ENCODE measurements at places on chromosomes 7 and 10.

DNA sequence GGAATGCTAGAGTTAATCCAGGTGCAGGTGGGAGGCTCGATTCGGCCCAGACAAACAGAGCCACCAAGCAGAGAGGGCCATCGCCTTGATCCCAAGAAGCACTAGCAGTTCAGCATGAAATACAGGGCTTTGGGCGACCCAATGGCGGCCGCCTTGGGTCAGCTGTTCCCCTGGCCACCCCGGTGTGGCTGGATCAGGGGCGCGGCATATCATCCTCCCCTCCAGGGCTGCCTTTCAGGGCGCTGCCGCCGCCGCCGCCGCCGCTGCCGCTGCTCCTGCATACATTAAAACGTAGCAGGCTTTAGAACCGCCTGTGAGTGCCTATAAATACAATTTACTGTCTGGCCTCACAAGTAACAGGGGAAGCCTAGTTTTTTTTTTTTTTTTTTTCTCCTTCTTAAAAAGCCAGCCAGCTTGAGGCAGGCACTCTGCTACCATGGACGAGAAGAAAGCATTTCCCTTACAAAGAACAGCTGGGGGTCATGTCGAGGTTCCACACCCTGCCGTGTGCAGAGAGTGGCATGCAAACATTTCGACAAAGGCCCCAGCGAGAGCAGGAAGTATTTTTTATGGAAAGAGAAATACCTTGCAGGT lies 57.7 kb upstream of the EFCAB10 start:
- DNase-seq, result no peak

- DNase-seq, result no peak
Observed at GRCh38 chr10:22002591-22003176, 846 bp downstream of the DNAJC1 start.

GRCh38 chr10:8581521-8582225 lies 527.2 kb downstream of the GATA3 start:
- DNase-seq, result no peak

DNA sequence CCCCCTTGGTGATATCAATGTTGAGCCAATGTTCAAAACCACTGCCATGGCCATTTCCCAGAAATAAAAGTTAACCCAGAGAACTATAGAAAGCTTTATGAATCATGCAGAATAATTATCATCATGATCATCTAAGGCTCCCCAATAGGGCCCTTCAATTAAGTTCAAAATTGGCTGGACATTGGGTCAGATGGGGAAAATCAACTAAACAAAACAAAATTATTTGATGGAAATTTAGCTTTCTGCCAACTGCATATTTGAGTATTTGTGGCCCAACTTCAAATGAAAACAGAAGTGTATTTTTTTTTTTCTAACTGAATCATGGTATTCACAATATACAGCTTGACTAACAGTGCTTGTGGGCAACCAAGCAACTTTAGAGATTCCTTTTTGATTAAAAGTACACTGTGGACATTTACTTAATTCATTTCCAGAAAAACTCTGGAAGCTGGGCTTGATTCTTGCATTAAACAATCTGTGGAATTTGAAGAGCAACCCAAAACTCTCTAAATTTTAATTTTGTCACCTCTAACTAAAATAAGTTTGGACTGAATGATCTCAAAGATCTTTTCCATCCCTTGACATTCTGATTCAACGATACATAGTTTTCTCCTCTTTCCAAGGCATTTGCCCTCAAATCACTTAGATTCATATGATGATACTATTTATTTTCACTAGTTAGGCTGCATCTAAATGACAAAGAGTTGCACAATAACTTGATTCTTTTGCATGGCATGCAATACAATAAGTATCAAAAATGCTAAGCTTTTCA lies 203.2 kb downstream of the AHR start:
- no peak for DNase-seq

DNA sequence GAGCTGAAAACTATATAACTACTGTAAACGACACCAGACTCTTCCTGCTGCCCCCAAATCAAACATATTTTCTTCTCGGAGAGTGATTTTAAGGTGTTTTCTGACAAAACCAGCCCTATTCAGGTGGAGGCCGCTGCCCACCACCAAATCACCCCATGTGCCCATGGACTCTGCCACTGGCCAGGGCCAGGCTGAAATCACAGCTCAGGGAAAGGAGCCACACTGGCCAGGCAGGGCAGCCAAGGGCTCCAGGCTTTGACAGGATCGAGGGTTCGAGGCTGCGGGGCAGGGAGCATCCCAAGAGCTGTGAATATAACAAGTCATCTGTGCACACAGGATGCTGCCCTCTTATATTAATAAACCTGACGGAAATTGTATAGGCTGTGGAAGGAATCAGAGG lies 48.3 kb downstream of the OAT start:
- no peak for DNase-seq

DNA sequence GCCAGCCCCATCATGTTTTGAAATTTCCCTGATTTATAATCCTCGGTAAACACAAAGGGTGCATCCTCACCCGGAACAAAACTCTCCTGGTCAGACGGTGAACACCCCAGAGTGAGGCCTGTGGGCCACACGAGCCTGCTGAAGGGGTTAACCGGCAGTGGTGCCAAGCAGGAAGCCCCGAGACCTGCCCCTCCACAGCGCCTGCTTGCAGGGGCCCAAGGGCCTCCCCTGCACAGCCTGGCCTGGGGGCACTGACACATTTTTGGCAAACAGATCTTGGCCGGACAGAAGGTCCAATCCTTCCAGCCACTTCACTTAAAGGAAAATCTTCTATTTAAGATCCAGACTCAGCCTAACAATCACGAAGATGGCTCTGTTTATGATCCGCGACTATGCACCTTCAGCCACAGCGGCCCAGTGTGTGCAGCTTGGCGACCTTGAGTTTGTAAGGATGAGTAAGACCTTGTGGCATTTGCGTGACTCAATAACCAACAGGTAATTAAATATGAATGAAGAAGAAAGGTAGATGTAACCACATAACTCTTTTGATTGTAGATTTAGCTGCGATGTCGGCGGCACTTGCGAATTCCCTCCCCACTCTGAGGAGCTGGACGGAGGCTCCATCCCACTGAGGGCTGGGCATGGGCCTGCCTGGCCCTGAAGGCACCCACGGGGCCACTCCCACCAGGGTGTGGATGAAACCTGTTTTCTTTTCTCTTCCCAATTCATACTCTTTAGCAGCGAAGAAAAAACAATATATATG lies 328.2 kb downstream of the DNAJB6 start:
- DNase-seq, result no peak

DNA sequence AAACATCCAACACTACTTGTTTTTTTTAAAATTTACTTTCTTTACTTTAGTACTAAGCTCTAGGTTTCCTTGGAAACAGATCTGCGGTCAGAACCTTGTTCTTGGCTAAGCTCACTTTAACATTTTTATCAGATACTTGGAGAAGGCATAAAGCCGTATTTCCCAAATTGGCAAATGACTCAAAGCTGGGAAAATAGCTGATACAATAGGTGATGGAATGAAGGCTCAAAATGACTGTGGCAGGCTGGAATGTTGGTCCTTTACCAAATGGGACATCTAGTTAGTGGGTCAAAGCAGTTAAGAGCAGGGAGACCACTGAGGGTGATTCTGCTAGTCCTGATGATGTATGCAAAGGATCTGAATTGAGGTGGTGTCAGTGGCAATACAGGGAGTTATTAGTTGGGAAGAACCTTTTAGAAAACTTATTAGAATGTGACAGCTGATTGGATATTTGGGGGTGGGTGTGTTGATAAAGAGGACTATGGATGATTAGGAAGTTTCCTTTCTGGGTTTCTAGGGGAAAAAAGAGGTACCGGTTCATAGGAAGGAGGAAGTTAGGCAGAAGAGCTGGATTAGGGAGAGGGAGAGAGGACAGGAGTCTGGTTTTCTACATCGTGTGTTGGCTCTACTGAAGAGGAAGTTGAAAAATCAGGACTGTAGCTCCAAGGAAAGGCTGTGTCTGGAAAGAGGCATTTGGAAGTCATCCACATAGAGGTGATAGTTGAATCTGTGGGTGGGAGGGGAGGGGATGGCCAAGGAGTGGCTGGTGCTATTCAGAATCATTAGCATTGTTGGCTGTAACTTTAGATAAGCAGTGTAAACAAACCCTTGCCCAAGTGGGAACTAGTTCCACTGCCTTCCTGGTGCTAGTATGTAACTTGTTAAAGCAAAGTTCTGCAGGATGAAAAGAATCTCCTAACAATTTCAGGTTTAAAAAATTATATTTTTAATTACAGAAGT lies 13.1 kb downstream of the PLCE1 start:
- DNase-seq, result no peak

- no peak for DNase-seq
Observed at GRCh38 chr10:70829543-70829942, 13.8 kb downstream of the SGPL1 start.

- no peak for DNase-seq
Observed at GRCh38 chr7:113622796-113623195, 296.0 kb downstream of the PPP1R3A start.

GRCh38 chr7:29860186-29860585 lies 53.9 kb downstream of the WIPF3 start:
- DNase-seq, result no peak

DNA sequence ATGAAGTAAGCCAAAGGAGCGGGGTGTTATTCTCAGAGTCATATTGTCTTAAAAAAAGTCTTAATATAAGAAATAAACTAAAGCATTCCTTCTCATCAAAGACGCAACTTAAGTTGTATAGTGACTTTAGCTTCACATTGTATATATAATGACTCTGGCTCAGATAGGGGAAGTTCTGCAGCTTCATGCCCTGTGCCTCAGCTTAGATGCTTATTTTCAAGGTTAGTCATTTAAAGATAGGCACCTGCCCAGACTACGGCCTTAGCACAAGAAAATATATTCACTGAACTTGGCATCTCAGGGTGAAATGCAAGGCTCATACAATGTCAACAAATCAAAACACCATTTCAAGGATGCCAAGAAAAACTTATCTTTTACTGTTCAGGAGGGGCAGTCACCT lies 52.8 kb upstream of the DNAJB12 start:
- no peak for DNase-seq

- DNase-seq, result no peak
Observed at GRCh38 chr7:101669307-101669706, 40.2 kb upstream of the MYL10 start.

All from cortex of kidney (tissue), 1 donor.